ENCODE measurements at places on chromosomes 11 and 22.
A peak's percentile ranks its signal among the peaks of the same experiment; 100 is the strongest.

DNA sequence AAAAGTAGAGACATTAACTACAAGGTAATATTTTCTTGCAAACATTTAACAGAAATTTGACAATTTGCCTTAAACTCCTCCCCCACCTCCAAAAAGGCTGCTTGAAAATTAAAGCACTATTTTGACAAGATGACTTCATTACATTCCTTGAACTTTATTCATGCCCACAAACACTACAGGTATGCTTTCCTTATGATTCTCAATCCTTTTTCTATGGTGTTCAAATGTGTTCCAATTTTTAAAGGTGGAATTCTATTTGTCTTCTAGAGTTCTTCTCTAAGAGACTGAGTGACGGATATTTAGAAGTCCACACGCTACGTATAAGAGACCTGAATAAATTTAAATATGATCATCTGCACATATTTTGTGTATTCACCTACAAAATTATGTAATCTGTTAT is 69.4 kb downstream of the MRTFA start:
- DNase-seq, result no peak

DNA sequence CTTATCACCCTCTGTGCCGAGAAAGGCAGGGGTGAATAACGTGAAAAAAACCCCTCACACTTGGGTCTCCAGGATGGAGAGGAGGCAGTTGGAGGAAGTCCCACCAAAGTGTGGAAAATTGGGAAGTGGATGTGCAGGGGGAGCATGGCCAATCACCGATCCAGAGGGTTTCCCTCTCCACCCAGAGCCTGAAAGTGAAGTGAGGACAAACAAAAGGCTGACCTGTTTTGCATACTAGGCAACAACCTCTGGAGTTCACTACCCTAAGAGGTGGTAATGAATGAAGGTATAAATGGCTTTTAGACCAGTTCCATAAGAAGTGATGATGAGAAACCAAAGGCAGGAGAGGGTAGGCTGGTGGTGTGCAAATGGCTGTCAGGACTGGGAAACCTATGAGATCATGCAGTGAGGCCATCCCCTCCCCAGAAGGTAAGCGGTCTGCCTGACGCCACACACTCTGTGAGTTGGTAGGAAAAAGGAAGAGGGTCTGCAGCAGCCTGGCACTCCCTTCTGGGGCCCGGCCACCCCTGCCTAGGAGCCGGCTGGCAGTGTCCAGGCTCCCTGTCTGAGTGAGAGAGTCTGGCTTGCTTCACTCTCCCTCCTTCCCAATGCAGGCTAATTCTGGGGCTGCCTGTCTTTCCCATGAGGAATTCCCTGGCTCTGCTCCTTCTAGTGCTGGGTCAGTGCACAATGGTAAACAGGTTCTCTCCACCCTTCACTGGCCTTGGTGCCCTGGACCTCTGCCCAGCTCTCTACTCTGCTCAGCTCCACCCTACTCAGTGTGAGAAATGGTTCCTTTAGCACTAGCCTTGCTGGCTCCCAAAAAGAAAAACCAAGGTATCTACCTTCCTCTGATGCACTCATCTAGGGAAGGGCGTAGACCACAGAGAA is 15.6 kb downstream of the TBC1D10A start:
- DNase-seq, result no peak

GRCh38 chr11:23755769-23756168 is 741.1 kb upstream of the LUZP2 start:
- DNase-seq, result no peak

DNA sequence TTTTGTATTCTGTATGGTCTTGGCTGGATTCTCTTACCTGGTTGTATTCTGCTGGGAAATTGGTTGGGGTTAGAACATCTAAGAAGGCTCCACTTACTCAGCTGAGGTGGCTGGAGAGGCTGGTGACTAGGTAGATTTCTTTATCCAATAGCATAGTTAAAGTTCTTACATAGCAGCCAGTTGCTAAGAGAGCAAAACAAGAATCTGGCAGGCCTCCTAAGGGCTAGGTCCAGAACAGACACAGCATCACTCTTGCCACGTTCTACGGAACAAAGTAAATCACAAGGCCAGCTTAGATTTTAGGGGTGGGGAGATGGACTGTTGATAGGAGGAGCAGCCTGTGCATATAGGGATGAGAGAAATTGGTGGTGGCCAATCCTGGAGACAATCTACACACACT is 141.3 kb upstream of the CCDC90B start:
- DNase-seq, result no peak

DNA sequence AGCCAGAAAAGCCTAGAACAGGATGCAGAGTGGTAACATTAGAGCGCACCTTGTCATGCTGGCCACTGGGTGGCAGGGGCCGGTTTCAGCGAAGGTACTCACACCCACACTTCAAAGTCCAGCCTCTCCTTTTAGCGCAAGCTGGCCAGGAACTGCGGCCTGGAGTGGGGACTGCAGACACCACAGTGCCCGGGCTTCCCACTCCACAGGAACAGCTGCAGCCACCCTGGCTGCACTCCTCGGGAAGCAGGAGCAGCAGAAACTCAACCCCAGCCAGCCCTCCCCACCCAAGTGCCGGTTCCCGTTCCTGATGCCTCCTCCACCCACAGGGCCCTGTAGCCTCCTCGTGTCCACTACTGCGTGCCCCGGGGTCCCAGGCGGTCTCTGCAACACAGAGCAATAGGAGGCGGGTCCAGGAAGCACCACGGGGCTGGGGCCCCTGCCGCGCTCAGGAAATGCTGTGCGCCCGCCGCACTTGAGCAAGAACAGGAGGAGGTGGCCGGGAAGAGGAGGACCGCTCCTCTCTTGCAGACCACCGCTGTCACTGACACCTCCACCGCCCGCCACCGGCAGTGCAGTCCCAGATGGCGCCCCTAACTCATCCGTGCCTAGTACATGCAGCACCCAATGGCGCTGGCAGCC is 2.2 kb downstream of the RFPL2 start:
- peak; percentile 39 for DNase-seq

GRCh38 chr11:66888282-66888681 is 31.4 kb downstream of the LRFN4 start:
- DNase-seq, result no peak

- no peak for DNase-seq
Observed at GRCh38 chr22:24467340-24467739, 27.8 kb upstream of the UPB1 start.

- DNase-seq, result no peak
Observed at GRCh38 chr11:2716376-2717095, 16.7 kb upstream of the KCNQ1OT1 start.

GRCh38 chr11:35281169-35281688 is 138.1 kb downstream of the SLC1A2 start:
- DNase-seq, result no peak

DNA sequence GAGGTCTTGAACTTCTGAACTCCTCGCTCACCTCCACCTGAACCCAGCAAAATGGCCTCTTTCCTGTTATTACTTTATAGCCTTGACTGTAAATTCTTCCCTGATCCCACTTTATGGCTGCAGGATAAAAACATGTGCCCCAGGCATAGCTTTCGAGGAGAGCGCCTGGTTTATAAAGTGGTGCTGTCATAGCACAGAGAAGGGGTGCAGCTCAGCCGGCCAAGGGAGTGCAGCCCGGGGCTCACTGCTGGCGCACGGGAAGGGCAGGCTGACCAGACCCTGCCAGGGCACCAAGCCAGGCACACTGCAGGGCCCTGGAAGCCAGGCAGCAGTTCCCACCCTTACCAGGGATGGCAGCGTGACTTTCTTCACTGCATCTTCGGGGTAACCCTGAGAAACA is 50.9 kb downstream of the ISX start:
- no peak for DNase-seq

DNA sequence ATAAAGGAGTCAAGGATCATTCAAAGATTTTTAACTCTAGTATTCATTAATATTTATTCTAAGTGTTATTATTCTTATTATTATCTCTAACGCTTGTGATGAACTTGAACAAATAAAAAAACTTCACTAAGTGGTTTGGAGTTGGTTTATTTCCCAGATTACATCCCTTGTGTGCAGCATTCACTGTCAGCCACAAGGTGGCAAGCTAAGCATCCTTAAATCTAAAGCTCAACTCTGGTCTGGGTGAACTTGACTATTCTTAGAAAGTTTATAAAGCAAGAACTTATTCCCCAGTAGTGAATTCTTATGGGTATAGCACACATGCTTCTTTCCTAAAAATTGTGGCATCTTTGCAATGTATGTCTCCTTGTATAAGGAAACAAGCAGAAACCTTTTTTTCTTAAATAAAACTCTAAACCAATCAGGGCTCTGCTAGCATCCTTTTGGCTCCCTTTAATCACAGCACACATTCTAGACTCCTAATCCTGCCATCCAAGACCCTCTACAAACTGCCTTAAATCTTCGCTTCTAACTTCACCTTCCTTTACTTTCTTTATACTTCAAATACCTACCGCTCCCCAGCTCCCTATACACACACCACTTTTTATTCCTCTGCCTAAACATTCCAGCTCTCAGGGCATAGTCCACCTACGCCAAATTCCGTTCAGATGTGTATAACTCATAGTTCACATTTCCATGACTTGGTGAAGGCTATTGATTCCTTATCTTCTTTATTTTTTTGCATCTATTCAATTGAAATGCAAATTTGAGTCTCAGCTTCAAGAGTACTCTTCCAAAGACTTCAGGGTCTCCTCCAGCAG is 1068.8 kb downstream of the DLG2 start:
- no peak for DNase-seq

DNA sequence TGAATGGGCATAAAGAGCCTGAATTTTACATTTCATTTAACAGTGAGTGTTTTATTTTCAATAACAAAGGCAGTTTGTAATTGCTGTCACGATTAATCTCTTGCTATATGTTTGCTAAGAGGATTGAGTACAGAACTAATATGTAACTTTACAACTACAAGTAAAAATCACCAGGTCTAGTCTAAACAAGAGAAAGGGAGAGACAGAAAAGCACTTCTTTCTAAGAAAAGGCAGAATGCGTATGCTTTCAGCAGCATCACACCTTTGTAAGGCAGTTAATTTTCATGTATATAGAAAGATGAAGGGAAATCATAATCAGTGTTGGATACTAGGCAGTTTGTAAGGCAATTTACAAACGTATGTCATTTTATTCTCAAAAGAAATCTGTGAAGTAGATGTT is 169.8 kb downstream of the NELL1 start:
- DNase-seq, result no peak

GRCh38 chr11:134151083-134151747 is 72.6 kb downstream of the NCAPD3 start:
- DNase-seq, result no peak

GRCh38 chr11:126080161-126080941 is 17.7 kb upstream of the CDON start:
- DNase-seq, result no peak

DNA sequence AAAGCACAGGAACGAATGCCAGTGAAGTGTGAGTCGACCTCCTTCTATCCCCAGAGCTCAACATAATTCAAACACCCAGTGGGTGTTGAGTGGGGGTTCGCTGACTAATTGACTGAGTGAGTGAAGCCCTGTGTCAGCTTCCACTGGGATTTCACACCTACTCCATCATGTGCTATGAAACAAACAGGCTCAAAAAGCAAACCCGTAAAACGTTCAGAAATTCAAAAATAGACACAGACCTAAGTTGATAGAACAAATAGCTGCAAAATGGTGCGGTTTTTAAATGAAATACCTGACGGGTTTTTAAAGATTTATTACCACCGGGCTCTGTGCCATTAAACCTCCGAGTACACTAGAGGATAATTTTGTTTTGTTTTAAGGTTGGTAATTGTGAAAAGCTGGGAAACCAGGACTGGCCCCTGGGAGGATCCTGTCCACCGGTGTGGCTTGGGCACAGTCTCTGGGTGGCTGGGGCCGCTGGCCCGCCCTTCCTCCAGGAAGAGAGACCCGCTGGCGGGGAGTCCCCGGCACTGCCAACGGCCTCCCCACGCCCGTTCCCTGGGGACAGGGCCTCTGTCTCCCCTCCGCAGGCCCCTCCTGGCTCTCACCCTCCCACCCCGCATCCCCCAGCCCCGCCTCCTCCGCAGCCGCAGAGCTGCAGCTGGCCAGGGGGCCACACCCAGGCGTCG is 13.6 kb downstream of the KCNJ5 start:
- no peak for DNase-seq

Measured in CD14-positive monocyte (primary cell).